ENCODE measurements at places on chromosomes 1 and 21.
A peak's percentile ranks its signal among the peaks of the same experiment; 100 is the strongest.

GRCh38 chr1:111592389-111593361 lies 26.9 kb upstream of the RAP1A start:
- no peak for DNase-seq

DNA sequence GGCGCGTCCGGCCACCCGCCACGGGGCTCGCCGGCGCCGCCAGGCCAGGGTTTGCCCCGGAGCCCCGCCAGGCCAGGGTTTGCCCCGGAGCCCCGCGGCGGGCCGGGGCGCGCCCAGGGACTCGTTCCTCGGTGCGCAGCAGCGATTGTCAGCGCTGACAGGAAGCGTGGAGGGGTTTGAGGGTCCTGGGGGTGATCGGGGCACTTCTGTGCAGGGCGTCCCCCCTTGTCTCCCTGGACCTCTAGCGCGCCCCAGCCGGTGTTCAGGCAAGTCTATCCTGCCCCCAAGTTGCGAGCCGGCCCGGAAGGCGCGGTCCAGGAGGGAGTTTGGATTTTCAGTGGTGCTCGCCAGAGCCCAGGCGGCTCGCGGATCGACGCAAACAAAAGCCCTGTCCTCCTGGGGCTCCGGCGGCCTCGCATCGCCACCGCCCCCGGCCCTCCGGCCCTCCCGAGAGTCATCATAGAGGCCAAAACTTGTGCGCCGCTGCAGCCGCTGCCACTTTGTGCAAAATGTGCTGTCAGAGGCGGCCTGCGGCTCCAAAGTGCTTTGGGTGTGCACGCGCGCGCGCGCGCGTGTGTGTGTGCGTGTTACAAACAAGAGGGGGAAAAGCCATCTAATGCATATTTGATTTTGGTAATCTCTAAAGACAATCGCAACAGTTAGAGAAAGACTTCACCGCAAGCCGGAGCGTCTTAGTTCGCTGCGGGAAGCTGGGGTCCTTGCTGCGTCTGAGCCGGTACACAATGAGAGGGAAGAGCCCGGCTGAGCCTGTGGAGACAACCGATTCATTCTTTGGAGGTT lies 1.0 kb downstream of the ROR1 start:
- DNase-seq: no peak

DNA sequence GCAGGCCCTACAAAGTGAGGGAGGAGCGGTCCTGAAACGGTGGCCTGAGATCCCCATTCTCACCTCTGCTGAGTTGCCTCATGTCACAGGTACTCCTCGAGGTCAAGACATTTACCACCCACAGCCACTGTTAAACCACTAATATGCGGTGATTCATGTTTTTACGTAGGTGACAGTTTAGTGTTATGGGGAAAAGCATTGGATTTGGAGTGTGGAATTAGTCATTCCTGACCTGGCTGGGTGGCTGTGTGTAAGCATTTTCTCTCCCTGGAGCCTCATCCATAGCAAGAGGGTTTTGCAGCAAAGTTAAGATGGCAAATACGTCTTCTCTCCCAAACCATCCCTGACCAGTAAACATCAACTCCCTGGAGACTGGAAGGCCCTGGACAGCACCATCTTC lies 57.8 kb upstream of the KCNJ6 start:
- DNase-seq: no peak

DNA sequence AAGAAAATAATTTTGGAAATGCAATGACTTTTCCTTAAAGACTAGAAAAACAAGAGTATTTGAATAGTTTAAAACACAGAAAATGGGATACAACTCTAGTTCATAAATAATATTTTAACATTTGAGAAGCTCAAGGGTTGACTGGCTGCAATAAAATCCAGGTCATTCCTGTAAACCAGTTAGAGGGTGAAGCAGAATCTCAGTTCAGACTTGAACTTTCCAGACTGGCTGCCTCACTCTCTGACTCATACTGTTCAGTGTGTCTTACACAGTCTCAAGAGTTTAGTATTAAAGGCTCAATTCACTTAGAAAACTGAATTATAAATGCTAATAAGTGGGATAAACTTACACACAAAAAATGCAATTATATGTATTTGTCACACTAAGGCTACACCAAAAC lies 89.9 kb downstream of the RAVER2 start:
- DNase-seq: no peak

- no peak for DNase-seq
These were observed 4.6 kb downstream of the ZNF281 start for GRCh38 chr1:200405264-200405663.

DNA sequence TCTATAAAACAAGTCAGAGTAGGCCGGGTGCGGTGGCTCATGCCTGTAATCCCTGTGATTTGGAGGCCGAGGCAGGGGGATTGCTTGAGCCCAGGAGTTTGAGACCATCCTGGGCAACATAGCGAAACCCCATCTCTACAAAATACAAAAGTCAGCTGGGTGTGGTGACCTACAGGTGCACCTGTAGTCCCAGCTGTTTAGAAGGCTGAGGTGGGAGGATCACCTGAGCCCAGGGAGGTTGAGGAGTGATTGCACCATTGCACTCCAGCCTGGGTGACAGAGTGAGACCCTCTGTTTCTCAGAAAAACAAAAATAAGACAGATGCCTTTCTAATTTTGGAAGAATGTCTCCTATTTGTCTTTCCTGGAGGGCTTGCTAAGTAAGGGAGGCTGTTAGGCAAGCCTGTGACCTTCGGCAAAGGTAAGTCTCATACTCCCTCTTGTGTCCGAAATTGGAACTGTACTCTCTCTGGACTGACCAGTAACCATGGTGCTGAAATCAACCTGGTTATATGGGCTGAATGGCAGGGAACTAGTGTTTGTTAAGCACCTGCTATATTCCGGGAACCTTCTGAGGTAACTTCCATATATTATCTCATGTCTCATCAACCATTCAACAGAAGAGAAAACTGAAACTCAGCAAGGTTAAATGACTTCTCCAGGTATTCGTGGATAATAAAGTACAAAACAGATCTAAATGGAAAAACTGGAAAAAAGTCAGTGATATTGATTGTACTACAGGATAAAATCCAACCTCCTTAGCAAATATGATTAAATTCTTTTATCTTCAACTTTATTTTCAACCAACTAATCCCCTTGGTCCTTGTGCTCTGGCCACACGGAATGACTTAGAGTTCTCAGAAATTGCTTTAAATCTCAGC lies 11.8 kb upstream of the RAB3B start:
- peak; percentile 23 for DNase-seq

DNA sequence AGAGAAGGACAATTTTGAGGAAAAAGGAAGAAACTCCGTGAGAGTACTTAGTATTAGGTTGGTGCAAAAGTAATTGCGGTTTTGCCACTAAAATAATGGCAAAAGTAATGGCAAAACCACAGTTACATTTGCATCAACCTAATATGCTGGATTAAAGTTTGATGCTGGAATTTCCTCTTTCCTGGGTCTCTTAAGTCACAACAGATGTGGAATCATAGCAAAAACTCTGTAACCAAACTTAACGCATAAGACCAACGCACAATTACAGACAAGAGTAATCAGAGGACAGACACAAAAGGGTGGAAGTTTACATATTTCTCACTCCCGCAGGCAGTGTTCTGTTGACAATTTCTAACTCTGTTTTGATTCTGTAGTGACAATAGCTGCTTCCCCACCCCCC lies 182.4 kb downstream of the BACH1 start:
- no peak for DNase-seq

GRCh38 chr1:229271448-229272159 lies 693 bp downstream of the RAB4A start:
- DNase-seq: no peak

DNA sequence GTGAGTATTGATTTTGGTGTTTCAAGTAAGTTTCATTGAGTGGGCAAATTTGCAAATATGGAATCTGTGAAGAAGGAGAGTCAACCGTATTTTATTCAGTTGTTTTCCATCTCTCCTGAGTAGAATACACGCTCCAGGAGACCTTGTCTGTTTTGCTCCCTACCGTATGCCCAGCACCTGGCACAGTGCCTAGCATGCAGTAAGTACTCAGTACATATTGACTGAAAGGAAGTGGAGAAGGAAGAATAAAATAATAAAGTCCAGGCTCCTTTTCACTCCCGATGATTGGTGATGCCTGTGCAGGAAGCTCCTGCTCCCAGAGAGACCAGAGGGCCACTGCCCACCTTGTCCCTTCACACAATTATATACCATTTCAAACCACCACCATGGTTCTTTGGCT lies 59.4 kb upstream of the NEK2 start:
- no peak for DNase-seq

- DNase-seq: no peak
These were observed 17.6 kb downstream of the PBX1 start for GRCh38 chr1:164576291-164577271.

- peak; percentile 45 for DNase-seq
These were observed 16.1 kb downstream of the RGS4 start for GRCh38 chr1:163085041-163085903.

DNA sequence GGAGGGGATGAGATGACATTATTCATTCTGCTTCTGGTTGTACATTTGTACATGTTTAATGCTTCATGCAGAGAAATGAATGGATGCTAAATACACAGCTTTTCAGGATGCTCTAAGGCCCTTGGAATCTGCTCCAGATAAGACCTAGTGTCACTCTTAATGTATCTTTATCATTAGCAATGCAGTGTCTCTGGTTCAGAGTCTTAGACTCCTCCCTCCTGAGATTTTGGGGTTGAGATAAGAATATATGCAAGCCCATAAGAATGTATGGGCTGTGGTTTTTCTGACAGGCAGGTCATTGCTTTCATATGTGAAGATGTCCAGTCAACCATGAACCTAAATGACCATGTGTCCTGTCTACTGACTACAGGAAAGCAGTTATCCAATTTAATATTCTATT lies 415.5 kb downstream of the RPS6KC1 start:
- no peak for DNase-seq

All from NCI-H524 treated with DMSO at 0.1 percent for 48 hours (cell line).